Endothelial cell (in vitro differentiated cells): ENCODE measurements at places on chromosomes 2 and 18. TPM values are rescaled to one million over a fixed set of nuclear protein-coding genes. Genes with fewer than 3 reads are reported as not detected.

DNA sequence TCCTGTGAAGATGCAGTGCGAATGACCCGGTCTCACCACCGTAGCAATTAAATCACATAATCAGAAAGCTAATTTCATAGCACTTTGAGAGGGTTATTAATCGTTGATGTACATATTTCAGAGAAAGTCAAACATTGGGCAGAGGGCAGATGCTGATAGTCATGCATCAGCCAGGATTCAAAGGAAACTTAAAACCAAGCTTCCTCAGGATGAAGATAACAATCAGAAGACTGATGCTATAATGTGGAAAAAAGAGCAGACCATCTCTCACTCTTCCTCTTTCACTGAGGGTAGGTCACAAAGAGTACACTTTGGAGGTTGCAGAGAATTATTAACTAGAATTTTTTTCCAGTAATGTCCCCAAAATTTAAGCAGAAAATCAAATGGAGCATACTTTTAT lies 1027.7 kb upstream of the ZEB2 start:
- H3K27ac ChIP-seq = no peak overlapping the region
- no peaks in the 10 kb centered on the region for H3K27me3 ChIP-seq
- no peaks in the 10 kb centered on the region for H3K36me3 ChIP-seq
- no peak overlapping the region for H3K4me3 ChIP-seq
- DNase-seq = no peak

The EGR4 gene
- total RNA-seq = 0.15 TPM

The ZSWIM2 gene
- not detected for total RNA-seq

DNA sequence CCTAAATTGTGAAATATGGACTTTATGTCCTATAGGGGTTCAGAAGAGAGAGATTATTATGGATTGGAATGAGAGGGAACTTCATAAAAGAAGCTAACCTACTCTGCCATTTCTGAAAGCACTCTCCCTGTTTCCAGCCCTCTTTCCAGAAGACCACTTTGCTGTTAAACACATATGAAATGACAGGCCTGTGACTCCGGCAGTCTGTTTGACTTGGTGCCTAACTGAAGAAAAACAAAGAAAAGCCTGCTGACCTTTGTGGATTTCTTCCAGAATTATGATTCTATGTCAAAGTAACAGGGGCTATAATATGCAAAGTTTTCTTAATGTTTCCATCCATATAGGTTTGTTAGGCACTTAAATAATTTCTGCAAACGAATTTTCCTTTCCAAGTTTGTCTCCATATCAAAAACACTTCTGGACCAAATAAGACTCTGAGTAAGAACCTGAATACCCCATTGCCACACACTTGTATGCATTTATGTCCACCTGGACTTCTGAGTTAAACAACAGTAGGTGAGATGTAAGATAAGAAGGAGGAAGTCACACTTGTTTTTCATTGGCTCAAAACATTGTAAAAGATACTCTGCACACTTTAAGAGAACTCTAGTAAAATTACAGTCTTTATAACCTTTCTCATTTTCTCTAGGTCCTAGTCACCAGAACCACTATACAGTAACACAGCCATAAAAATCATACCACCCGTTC lies 111.7 kb downstream of the PIEZO2 start:
- H3K27ac ChIP-seq = no peak overlapping the region
- H3K36me3 ChIP-seq = no peaks in the 10 kb centered on the region
- H3K4me3 ChIP-seq = no peak overlapping the region
- no peaks in the 10 kb centered on the region for H3K27me3 ChIP-seq
- peaks cover 12% of the 10 kb centered on the region for H3K4me1 ChIP-seq
- DNase-seq = no peak

- H3K27me3 ChIP-seq = no peaks in the 10 kb centered on the region
- H3K4me3 ChIP-seq = no peak overlapping the region
- peaks cover 3% of the 10 kb centered on the region for H3K4me1 ChIP-seq
- H3K27ac ChIP-seq = no peak overlapping the region
- DNase-seq = no peak
- no peaks in the 10 kb centered on the region for H3K36me3 ChIP-seq
Observed at GRCh38 chr18:64399566-64399965, 250.7 kb upstream of the LINC00305 start.

DNA sequence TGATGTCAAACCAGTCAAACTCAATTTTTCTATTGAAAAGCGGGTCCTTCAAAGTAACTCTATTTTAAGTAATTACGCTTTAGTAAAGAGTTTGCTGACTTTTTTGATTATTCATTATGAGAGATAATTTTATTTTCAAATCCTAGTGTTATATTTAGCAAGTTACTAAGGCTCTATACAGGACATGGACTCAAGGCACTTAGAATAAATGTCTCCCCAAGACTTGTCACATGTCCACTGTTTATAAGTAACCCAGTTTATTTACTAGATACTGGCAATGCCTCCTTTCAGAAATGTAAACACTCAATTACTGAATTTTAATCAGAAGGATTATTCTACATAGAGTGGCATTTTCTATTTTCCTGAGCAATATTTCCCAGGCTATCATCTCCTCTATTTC lies 638.1 kb downstream of the ERBB4 start:
- H3K27me3 ChIP-seq = no peaks in the 10 kb centered on the region
- DNase-seq = no peak
- no peaks in the 10 kb centered on the region for H3K36me3 ChIP-seq
- no peaks in the 10 kb centered on the region for H3K4me1 ChIP-seq
- H3K27ac ChIP-seq = no peak overlapping the region

GRCh38 chr18:26863921-26864497 lies 1.5 kb downstream of the AQP4 start:
- H3K4me3 ChIP-seq = peak overlapping the region; percentile 54
- no peaks in the 10 kb centered on the region for H3K27me3 ChIP-seq
- no peak for DNase-seq
- peaks cover 4% of the 10 kb centered on the region for H3K4me1 ChIP-seq
- no peaks in the 10 kb centered on the region for H3K36me3 ChIP-seq
- H3K27ac ChIP-seq = no peak overlapping the region

GRCh38 chr18:10234281-10234680 lies 220.2 kb upstream of the APCDD1 start:
- H3K4me3 ChIP-seq = no peak overlapping the region
- no peaks in the 10 kb centered on the region for H3K36me3 ChIP-seq
- H3K27ac ChIP-seq = no peak overlapping the region
- DNase-seq = no peak

- H3K36me3 ChIP-seq = peaks cover 5% of the 10 kb centered on the region
- no peak for DNase-seq
- H3K4me3 ChIP-seq = no peak overlapping the region
- H3K4me1 ChIP-seq = no peaks in the 10 kb centered on the region
Observed at GRCh38 chr2:204655101-204655500, 109.8 kb downstream of the PARD3B start.

The SERPINB7 gene
- not detected for total RNA-seq

- DNase-seq = no peak
- H3K4me1 ChIP-seq = no peaks in the 10 kb centered on the region
- H3K27me3 ChIP-seq = no peaks in the 10 kb centered on the region
- no peak overlapping the region for H3K27ac ChIP-seq
- no peak overlapping the region for H3K4me3 ChIP-seq
- H3K36me3 ChIP-seq = no peaks in the 10 kb centered on the region
Observed at GRCh38 chr2:43389581-43390466, 163.4 kb upstream of the ZFP36L2 start.

- no peak overlapping the region for H3K27ac ChIP-seq
- peaks cover 3% of the 10 kb centered on the region for H3K27me3 ChIP-seq
- no peak for DNase-seq
- H3K4me1 ChIP-seq = no peaks in the 10 kb centered on the region
- H3K4me3 ChIP-seq = no peak overlapping the region
Observed at GRCh38 chr18:30999186-30999585, 43.4 kb downstream of the DSC3 start.

The GULP1 gene
- 22.8 TPM for total RNA-seq

- no peak overlapping the region for H3K27ac ChIP-seq
- no peaks in the 10 kb centered on the region for H3K36me3 ChIP-seq
- H3K4me3 ChIP-seq = no peak overlapping the region
- peaks cover 3% of the 10 kb centered on the region for H3K27me3 ChIP-seq
- no peak for DNase-seq
Observed at GRCh38 chr2:133523406-133523805, 44.9 kb downstream of the NCKAP5 start.

DNA sequence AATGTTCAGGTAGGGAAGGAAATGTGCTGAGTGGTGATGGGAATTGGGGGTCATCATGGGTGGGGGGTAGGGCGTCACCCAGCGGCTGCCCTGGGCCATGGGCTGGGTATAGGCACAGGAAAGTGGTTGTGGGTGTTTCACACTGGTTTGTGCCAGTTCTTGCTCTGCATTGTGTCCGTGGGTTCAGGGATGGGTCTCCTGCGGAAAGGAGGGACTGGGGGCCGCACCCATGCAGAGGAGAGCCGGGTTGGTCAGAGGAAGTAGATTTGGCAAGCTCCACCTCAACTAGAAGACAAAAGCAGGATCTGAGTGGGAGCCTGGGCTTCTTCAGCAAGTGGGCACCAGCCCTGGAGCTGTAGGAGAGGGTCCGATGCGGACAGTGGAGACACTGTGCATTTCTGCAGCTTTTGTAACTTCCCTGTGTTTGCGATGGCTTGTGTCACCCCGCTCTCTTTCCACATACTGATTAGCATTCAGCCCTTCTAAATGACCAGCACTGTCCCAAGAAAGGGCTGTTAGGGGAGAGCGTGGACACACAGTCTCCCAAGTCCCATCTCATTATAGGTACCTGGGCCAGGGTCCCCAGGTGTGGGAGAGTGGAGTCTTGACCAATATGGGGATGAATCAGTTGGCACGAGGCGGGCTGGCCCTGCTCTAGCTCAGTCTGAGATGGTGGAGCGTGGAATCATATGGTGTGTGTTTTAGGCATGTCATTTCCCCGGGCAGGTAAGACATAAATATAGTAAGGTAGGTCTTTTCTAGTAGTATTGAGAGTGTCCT lies 67.2 kb downstream of the LRRFIP1 start:
- peaks cover 5% of the 10 kb centered on the region for H3K36me3 ChIP-seq
- peaks cover 49% of the 10 kb centered on the region for H3K4me1 ChIP-seq
- no peak overlapping the region for H3K27ac ChIP-seq

- H3K4me1 ChIP-seq = no peaks in the 10 kb centered on the region
- DNase-seq = no peak
- H3K36me3 ChIP-seq = peaks cover 4% of the 10 kb centered on the region
- no peak overlapping the region for H3K4me3 ChIP-seq
- no peak overlapping the region for H3K27ac ChIP-seq
- peaks cover 4% of the 10 kb centered on the region for H3K27me3 ChIP-seq
Observed at GRCh38 chr18:47724186-47724975, 206.1 kb downstream of the SMAD2 start.

- peaks cover 27% of the 10 kb centered on the region for H3K36me3 ChIP-seq
- peaks cover 47% of the 10 kb centered on the region for H3K4me1 ChIP-seq
- peaks cover 16% of the 10 kb centered on the region for H3K27me3 ChIP-seq
- H3K4me3 ChIP-seq = peak overlapping the region; percentile 99
- DNase-seq = peak; percentile 40
Observed at GRCh38 chr2:134718023-134718816, 580 bp downstream of the TMEM163 start.

GRCh38 chr2:106841886-106842645 lies 43.9 kb downstream of the ST6GAL2 start:
- no peak for DNase-seq
- H3K27me3 ChIP-seq = peaks cover 5% of the 10 kb centered on the region
- H3K4me3 ChIP-seq = no peak overlapping the region

DNA sequence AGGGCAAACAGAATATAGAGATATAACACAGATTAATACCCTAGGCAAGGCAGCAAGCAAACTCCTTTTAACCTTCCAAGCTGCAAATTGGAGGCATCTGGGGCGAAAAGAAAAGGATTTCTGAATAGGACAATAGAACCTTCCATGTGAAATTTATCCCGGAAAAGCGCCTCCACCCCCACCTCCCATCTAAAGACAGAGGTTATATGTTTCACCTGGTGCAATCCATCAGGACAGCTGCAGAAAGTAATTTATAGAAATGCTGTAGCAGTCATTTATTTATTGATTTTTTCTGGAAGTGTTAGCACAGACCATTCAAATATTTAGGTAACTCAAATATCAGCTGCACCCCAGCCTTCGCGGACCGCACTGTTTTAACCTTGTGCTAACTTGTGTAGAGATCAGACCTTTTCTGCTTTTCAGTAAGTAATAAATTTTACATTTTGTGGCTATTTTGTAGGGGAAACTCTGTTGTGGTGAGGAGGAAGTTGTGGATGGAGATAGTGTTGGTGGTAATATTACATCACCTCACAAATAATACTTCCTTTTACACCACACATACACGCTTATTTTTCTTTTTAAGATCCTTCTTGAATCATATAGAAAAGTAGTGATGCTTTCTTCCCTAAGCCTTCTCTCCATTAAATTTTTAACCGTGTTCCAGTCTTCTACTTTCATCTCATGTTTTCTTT lies 919.3 kb upstream of the CDH2 start:
- H3K36me3 ChIP-seq = no peaks in the 10 kb centered on the region
- DNase-seq = no peak
- no peak overlapping the region for H3K4me3 ChIP-seq
- no peak overlapping the region for H3K27ac ChIP-seq
- H3K4me1 ChIP-seq = peaks cover 5% of the 10 kb centered on the region

GRCh38 chr2:179277429-179278196 lies 13.0 kb upstream of the SESTD1 start:
- peaks cover 7% of the 10 kb centered on the region for H3K4me1 ChIP-seq
- H3K36me3 ChIP-seq = no peaks in the 10 kb centered on the region
- no peak overlapping the region for H3K4me3 ChIP-seq
- peaks cover 4% of the 10 kb centered on the region for H3K27me3 ChIP-seq
- DNase-seq = no peak
- no peak overlapping the region for H3K27ac ChIP-seq

The MC2R gene
- total RNA-seq = not detected

GRCh38 chr2:15115776-15116175 lies 445.4 kb downstream of the NBAS start:
- H3K27me3 ChIP-seq = peaks cover 5% of the 10 kb centered on the region
- no peaks in the 10 kb centered on the region for H3K4me1 ChIP-seq
- H3K4me3 ChIP-seq = no peak overlapping the region
- no peak overlapping the region for H3K27ac ChIP-seq

The BOLL gene
- total RNA-seq = not detected

DNA sequence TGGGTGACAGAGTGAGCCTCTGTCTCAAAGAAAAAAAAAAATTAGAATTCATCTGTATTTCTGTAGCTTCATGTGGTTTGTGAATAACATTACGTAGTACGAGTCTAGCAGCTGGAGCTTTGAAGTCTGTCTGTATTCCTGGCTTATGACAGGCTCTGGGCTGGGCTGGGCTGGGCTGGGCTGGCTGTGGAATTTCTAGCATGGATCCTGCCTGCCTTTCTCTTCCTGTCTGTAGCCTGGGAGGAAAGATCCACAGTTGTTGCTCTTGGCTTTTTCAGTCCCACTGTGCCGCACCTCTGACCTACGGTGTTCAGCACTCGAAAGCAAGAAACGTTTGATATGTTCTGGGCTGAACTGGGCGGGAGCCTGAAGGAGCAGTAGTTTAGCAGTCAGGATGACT lies 55.4 kb downstream of the BOLA3 start:
- H3K27me3 ChIP-seq = peaks cover 3% of the 10 kb centered on the region
- H3K4me3 ChIP-seq = no peak overlapping the region
- H3K36me3 ChIP-seq = peaks cover 37% of the 10 kb centered on the region
- peaks cover 3% of the 10 kb centered on the region for H3K4me1 ChIP-seq
- no peak overlapping the region for H3K27ac ChIP-seq
- DNase-seq = no peak
